ENCODE measurements at places on chromosomes 4 and X.

- no peak for DNase-seq
Observed at GRCh38 chr4:179817317-179817716, 2375.1 kb upstream of the AGA start.

DNA sequence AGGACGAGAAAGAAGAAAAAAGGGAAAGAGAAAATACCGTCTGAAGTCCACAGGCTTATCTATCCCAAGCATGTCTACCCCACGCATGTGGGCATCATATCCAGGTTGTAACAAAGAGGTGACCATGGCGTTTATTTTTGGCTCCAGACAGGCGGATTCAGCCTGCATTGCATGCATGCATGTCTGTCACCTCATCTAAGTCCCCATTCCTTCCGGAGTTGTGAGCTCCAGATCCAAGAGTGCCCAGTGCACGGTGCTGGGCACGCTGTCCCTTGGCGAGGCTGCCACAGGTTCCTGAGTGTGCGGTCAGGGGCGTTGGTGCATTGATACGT lies 905 bp upstream of the GALNTL6 start:
- DNase-seq: no peak

GRCh38 chr4:8522160-8523120 lies 57.8 kb upstream of the GPR78 start:
- DNase-seq: no peak

GRCh38 chr4:55079451-55080173 lies 45.8 kb downstream of the KDR start:
- DNase-seq: no peak

- no peak for DNase-seq
Observed at GRCh38 chrX:12240491-12240890, 102.2 kb downstream of the FRMPD4 start.

- no peak for DNase-seq
Observed at GRCh38 chr4:6456450-6456849, 16.0 kb downstream of the PPP2R2C start.

GRCh38 chrX:10001496-10001895 lies 34.3 kb downstream of the CLDN34 start:
- no peak for DNase-seq

GRCh38 chr4:6873291-6873690 lies 36.3 kb upstream of the TBC1D14 start:
- no peak for DNase-seq

DNA sequence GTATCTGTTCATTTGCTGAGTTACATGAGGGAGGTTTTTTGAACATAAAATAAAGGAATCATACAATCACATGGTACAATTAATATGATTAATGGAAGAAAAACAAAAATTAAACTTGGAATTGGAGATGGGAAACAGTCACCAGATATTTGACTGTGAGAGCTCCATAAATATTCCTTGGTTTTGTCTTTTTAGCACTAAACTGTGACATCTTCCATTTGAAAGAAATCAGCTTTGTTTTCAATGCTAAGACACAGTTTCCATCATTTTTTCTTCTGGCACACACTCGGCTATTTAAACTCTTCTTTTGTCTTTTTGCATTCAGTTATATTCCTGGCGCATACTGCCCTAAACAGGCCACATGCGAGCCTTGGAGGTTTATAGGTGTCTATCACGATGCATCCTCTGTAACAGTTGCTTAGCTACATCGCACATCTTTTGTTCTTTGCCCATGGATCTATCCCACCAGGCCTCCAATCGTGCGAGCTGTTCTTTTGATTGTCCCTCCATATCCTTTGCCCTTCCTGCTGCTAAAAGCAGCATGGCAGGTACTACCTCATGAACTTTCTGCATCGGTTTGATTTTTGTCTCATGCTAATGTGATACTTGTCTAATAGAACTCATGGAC lies 158.3 kb downstream of the LDB2 start:
- no peak for DNase-seq

DNA sequence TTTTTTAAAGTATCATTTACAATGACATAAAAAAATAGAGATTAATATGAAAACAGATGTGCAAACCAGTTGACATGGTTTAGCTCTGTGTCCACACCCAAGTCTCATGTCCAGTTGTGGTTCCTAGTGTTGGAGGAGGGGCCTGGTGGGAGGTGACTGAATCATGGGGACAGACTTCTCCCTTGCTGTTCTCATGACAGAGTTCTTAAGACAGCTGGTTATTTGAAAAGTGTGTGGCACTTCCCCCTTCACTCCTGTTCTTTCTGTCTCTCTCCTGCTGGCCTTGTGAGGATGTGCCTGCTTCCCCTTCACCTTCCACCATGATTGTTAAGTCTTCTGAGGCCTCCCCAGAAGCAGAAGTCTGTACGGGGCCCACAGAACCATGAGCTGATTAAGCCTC lies 23.8 kb downstream of the CNOT6L start:
- no peak for DNase-seq

GRCh38 chr4:138925495-138925894 lies 90.1 kb upstream of the NOCT start:
- no peak for DNase-seq

DNA sequence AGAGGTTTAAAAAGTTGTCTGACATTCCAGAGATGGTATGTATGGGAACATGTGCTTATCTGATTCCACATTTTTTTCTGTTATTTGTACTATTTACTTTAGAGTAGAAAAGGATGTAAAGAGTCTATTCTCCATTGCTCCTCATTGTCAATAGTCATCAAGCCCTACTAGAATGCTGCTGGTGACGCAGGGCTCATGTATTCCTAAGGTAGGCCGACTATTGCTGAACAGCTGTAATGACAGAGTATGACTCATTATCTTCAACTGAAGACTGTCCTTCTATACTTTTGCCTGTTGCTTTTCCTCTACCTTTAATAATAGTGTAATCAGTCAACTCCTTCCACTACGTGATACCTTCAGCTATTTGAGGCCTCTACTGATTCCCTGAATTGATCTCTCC lies 509.1 kb upstream of the NR3C2 start:
- no peak for DNase-seq
